ENCODE measurements at places on chromosomes 3 and 15.

- DNase-seq: no peak
These were observed 717.3 kb downstream of the OTOL1 start for GRCh38 chr3:162213956-162214355.

DNA sequence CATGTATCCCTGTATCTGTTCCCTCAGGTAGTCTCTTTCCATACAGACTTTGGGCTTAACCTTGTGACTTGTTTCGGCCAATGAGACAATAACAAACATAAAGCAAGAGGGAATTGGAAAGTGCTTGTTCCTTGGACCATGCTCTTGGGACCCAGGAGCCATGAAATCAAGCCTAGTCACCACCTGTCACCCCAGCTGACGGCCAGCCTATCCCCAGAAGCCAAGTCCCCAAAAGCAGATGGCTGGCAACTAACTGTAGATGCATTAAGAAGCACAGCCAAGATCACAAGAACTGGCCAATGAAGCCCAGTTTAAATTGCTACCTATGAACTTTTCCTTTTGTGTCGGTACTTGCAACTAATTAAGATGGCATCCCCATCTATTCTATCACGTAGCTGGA is 822.0 kb downstream of the CADM2 start:
- DNase-seq: no peak

DNA sequence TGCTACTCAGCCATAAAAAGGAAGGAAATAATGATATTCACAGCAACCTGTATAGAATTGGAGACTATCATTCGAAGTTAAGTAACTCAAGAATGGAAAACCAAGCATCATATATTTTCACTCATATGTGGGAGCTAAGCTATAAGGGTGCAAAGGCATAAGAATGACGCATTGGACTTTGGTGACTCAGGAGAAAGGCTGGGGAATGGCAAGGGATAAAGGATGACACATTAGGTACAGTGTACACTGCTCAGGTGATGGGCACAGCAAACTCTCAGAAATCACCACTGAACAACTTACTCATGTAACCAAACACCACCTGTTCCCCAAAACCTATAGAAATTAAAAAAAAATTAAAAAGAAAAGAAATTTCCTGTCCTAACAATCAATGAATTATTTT is 42.7 kb downstream of the ALCAM start:
- DNase-seq: no peak

DNA sequence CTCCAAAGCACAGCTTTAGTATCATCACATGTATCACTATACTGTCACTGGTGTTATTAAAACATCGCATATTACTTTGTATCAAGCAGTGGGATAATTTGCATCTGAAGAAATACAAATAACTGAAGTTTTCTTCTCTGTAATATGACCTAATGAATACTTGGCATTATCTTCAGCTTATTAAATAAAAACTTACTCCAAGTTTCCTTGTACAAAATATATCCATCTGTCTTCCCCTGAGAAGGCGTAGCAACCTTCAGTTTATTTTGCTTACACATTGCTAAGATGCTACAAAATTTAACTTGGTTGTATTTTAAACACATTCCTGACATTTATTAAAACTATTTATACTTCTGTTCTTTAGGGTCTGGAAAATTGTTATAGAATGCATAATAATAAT is 13.7 kb downstream of the FGF7 start:
- no peak for DNase-seq

DNA sequence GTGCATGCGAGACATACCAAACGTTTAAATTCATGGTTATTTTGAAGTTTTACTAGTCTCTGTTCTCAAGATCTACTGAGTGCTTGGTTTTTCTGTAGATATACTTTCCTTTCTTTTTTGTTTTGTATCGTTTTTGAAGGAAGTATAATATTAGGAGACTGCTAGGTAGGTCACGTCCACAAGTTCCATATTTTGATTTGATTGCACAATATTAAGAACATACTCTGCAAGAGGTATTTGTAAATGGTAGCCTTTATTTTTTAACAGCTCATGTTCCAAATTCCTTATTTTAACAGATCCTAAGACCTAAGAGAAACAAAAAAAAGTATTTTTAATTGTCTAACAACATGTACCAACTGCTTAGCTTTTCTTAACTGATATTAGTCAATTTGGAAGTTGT is 156.7 kb downstream of the SERPINI1 start:
- DNase-seq: no peak

DNA sequence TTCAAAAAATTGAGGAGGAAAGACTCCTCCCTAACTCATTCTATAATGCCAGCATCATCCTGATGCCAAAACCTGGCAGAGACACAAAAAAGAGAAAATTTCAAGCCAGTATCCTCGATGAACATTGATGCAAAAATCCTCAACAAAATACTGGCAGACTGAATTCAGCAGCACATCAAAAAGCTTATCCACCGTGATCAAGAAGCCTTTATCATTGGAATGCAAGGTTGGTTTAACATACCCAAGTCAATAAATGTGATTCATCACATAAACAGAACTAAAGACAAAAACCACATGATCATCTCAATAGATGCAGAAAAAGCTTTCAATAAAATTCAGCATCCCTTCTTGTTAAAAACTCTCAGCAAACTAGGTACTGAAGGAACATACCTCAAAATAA is 24.2 kb upstream of the CAPN3 start:
- no peak for DNase-seq

DNA sequence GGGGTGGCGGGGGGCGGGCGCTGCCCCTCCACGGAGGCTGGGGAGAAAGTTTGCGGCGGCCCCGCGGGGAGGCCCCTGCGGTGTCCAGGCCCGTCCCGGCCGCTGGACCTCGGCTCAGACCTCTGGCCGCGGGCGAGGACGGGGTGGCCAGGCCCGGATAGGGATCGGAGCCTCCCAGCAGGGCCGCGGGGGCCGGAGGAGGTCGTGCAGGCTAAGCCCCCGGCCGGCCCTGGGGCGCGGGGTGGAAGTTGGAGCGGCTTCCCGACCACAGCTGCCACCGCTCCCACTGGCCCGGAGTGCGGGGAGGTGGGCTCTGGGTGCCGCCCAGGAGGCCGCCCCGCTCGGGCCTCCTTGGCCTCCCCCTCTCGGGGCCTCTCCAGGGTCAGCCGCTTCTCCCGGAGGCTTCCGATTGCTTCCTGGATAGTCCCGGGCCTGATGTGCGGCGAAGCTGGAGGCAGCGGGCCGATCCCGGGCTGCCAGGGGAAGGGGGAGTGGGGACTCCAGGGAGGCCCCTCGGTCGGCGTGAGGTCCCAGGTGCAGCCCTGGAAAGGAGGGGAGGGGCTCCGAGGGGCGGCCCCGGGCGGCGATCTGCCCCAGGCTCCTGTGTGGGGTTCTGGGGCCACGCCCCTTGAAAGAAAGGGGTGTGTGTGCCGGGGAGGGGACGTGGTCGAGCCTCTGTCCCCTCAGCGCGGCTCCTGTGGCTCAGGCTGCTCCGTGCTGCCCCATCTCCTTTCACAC is 907 bp downstream of the PLXNA1 start:
- peak; percentile 60 for DNase-seq

GRCh38 chr3:20622304-20622703 is 436.3 kb upstream of the SGO1 start:
- DNase-seq: no peak

- DNase-seq: no peak
These were observed 449.2 kb downstream of the CNTN3 start for GRCh38 chr3:74165211-74165610.

DNA sequence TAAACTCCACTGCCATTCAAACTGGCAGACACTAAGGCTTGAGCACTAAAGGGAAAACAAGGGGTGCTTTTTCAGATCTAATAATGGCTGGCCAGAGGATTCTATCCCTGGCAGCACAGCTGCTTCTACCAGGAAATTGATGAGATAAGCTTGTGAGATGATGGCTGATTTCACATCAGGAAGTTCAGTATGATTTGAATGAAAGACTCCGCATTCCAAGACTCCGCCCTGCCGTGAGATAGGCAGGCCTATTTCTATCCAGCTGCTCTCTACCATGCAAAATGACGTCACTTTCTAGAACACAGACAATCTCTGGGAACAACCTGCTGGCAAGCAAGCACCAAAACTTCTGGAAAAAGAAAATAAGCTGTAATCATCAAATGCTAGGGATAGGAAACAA is 171.8 kb downstream of the WDR76 start:
- no peak for DNase-seq

DNA sequence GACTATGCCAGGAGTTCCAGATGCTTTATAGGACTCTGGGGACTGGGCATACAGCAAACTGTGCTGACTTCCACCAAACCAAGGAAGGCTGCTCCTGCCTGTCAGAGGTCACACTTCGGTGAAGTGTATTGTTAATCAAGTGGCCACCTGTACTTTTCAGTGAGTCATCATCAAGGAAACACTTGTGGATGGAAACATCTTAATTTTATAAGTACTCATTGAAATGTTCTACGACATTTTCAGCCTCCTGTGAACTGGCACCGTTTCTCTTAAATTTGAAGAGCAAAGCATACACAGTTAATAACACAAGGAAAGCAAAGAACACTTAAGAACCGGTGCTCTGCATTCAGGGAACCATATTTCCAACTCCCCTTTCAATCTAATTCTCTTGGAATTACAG is 801.7 kb upstream of the DPPA4 start:
- DNase-seq: no peak

- no peak for DNase-seq
These were observed 11.4 kb downstream of the MSL2 start for GRCh38 chr3:136184703-136185102.

DNA sequence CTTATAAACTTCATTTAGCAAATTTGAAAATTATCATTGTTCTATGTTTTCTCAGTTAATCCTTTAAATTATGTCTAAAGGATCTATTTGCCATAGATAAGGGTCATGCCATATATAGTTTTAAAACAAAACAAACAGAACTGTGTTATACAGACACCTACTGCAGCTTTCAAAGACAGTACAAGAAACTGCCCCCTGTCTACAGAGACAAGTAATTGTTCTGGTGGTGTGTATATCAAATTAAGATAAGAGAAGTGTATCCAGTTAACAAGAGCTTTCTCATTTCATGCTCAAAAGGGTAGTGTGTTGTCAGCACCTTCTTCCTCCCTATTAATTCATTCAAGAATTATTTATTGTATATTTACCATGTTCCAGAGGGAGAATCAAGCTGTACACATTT is 201.2 kb downstream of the FMN1 start:
- DNase-seq: no peak

DNA sequence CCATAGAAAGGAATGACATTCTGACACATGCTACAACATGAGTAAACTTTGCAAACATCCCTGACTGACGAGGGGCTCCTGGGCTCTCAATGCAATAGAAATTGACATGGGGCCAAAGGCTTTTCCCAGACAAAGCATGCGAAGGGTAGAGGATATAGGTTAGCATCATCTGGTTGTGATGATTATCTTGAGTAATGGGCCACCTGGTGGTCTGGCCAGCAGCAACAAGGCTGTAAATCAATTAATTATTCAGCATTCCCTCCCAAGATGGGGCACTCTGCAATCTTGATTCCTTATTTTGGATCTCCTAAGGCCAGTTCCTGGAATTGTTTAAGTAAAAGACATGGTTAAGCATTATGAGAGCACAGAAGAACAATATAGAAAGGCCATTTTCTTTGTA is 99.2 kb downstream of the AGBL1 start:
- no peak for DNase-seq

- no peak for DNase-seq
These were observed 39.4 kb upstream of the SMAD3 start for GRCh38 chr15:67025719-67026609.

GRCh38 chr3:169965562-169966427 is 812 bp upstream of the SEC62 start:
- DNase-seq: no peak

DNA sequence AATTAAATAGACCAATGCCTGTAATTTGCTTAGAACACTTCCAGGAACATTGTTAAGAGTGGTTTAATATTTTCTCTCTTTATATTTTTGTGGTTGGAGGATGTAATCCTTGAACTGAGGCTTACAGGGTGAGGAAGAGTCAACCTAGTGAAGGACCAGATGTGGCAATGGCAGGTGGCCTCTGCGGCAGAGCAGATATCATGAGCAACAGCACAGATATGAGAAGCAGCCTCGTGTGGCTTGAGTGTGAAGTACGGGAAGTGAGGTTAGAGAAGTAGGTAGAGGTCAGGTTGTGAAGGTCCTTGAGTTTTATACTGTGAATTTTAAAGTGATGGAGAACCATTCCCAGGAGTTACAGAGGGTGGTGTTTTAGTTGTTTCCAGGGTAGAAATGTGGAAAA is 417.6 kb upstream of the SUCLG2 start:
- DNase-seq: no peak

DNA sequence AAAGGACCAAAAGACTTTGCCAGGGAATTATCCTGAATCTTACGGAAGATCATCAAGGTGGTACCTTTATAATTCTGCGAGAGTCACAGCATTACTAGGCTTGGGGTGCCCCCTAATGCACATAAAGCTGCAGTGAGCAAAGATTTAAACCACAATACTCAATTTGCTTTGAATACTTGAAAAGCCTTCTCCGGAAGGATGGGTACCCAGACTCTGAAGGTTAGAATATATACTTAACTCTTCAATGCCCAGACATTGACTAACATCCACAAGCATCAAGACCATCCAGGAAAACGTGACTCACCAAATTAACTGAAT is 117.8 kb upstream of the KCNH8 start:
- DNase-seq: no peak

GRCh38 chr15:52737720-52738119 is 52.4 kb downstream of the ONECUT1 start:
- DNase-seq: no peak

- no peak for DNase-seq
These were observed 101.4 kb upstream of the HACD2 start for GRCh38 chr3:123686251-123686650.

DNA sequence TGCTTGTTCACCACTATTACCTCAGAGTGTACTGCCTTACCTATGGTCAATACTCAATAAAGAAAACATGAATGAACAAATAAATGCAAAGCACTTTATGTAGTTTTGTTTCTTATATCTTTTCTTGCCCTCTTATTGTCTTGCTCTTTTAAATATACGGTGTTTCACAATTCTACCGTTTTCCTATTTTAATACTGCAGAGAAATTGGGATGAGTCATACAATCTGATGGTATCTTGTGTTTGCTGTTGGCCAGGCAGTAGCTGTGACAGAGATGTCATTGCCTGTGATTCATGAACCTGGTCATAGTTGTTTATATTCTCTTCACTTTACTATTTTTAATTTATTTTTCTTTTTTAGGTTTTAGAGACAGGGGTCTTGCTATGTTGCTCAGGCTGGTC is 48.3 kb downstream of the SERP1 start:
- DNase-seq: no peak

All from GM12891 (cell line).